ENCODE measurements at places on chromosomes 11 and 22.

GRCh38 chr11:89119426-89119825 is 53.6 kb upstream of the GRM5 start:
- DNase-seq, result no peak

GRCh38 chr11:115421352-115421991 is 82.7 kb downstream of the CADM1 start:
- DNase-seq, result no peak

DNA sequence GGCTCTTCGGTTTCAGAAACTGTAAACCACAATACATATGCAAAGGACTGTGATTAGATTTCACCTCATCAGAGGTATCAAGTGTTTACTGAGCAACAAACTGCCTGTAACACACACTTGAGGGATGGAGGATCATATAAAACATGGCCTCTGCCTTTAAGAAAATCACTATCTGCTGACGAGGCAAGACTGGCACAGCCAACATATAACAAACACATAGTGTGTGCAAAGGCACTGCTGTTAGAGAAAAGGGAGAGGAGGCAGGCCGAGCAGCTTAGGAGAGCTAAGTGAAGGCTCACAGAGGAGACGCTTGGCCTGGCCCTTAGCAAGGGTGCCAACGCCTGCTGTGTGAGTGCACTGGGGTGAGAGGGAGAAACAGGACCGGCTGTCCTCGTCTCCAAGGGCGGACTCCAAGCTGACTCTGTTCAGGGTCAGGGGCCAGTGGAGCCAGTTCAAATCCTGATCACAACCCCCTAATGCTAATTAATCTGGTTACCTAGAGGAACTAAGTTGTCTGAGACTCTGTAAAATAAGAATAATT is 48.2 kb downstream of the LRFN4 start:
- DNase-seq, result no peak

GRCh38 chr22:38724926-38725571 is 19.3 kb downstream of the GTPBP1 start:
- no peak for DNase-seq

- no peak for DNase-seq
Observed at GRCh38 chr22:20805972-20806471, 32.1 kb downstream of the SERPIND1 start.

All from activated CD8-positive, alpha-beta memory T cell treated with anti-CD3 and anti-CD28 coated beads, Interleukin-2, amount 50 U/mL, for 4 hours (primary cell).